Mammary microvascular endothelial cell (primary cell): ENCODE measurements at places on chromosomes 2 and 18. TPM values are rescaled to one million over a fixed set of nuclear protein-coding genes. Genes with fewer than 3 reads are reported as not detected.

SAG gene
- not detected in 2 replicates for total RNA-seq

COL5A2 gene
- 28.7 and 32.0 TPM in 2 replicates for total RNA-seq

RAB3GAP1 gene
- 35.3 and 40.5 TPM in 2 replicates for total RNA-seq

NFATC1 gene
- total RNA-seq: 9.4 and 11.2 TPM in 2 replicates

ACMSD gene
- not detected in 2 replicates for total RNA-seq

CD8B2 gene
- total RNA-seq: not detected in 2 replicates

ACTR3 gene
- 330 and 338 TPM in 2 replicates for total RNA-seq

EVX2 gene
- total RNA-seq: not detected in 2 replicates

SLC4A5 gene
- 0.05 and 0.07 TPM in 2 replicates for total RNA-seq
